ENCODE measurements at places on chromosomes 5 and 9.

- DNase-seq = no peak
Measured at GRCh38 chr5:17727098-17727497, 92.8 kb downstream of the TAF11L14 start.

- DNase-seq = no peak
Measured at GRCh38 chr5:79689541-79690466, at the start of gene CMYA5. TSS of gene CMYA5 (plus strand) at chr5:79689836. CDS start at chr5:79689908, 72 bp downstream.

- DNase-seq = no peak
Measured at GRCh38 chr5:95915999-95916686, 45.5 kb downstream of the ELL2 start.

- no peak for DNase-seq
Measured at GRCh38 chr5:123147741-123148140, 58.7 kb downstream of the PRDM6 start.

DNA sequence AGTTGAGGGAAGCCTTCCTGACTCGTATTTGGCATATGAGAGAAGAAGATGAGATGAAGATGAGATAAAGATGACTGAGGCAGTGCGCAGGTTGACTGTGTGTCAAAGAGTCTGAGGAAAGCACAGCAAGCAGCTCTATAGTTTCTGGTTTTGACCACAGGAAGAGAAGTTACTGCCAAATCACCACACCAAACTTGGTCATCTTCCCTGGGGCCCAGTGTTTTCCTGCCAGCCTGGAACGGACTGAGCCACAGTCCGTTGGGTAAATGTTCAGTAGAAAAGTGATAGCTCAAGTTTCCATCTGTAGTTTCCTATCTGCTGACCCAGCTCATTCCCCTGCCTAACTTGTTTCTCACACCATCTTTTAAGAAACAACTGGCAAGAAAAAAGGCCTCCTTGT lies 80.7 kb upstream of the ADAMTS19 start:
- DNase-seq = no peak

DNA sequence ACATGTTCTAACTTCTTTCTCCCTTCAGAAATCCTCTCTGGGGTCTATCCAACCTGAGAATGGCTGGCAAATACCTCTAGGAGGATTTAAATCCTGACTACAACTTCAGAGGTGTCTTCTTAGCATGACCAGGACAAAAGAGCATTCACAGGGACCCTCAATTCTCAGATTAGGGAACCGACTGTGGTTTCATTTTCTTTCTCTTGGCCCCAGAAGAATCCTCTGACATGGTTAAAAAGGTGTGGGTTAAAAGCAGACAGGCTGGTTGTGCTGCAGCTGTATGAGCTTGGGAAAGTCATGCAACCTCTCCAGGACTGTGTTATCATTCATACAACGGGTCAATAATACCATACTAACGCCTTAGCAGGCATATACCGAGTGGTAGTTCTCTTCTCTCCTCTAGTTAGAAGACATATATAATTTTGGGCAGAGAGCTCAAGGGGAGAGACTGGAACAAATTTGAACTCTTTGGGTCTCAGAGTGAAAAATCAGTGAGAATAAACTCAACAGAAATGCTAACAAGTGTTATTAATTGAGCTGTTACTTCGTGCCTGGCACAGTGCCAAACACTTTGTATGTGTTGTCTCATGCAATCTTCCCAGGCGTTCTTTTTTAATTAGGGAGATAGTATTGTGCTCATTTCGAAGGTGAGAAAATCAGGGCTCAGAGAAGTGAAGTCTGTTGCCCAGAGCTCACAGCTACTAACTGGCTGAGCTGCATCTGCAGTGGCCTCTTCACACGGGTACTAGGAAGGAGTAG lies 35.2 kb downstream of the INSYN2B start:
- DNase-seq = no peak
